ENCODE measurements at places on chromosomes 5 and 9.

GRCh38 chr9:95506678-95507463, 9.9 kb downstream of the PTCH1 start:
- no peak for DNase-seq

- no peak for DNase-seq
These were observed 1.6 kb downstream of the URM1 start for GRCh38 chr9:128372784-128373183.

GRCh38 chr5:151427258-151427657, 20.1 kb upstream of the SLC36A1 start:
- no peak for DNase-seq

GRCh38 chr9:116479967-116480366, 207.1 kb upstream of the TRIM32 start:
- DNase-seq, result no peak

DNA sequence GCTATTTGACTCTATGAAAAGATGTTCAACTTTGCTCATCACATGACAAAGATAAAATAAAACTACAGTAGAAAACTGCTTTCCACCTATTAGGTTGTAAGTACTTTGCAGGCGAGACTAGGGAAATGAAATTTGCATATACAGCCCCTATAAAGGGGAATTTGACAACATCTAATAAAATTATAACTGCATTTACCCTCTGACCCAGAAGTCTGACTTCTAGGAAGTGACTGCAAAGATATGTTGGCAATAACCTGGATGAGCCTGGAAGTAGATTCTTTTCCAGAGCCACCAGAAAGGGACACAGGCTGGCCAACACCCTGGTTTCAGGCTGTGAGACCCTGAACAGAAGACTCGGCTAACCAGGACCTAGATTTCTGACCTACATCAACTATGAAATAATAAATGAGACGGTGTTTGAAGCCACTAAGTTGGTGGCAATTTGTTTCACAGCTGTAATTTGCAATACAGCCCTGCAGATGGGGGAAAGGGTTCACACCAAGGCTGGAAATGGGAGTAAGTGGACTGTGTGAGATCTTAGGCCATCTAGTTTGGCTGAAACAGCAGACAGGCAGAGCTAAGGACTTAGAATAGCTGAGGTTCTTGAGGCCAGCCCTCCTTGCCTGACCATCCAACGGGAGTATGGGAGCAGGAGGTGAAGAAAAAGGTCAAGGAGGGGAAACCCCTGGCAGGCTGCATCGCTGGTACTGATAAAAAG, 106.6 kb downstream of the SIL1 start:
- no peak for DNase-seq

DNA sequence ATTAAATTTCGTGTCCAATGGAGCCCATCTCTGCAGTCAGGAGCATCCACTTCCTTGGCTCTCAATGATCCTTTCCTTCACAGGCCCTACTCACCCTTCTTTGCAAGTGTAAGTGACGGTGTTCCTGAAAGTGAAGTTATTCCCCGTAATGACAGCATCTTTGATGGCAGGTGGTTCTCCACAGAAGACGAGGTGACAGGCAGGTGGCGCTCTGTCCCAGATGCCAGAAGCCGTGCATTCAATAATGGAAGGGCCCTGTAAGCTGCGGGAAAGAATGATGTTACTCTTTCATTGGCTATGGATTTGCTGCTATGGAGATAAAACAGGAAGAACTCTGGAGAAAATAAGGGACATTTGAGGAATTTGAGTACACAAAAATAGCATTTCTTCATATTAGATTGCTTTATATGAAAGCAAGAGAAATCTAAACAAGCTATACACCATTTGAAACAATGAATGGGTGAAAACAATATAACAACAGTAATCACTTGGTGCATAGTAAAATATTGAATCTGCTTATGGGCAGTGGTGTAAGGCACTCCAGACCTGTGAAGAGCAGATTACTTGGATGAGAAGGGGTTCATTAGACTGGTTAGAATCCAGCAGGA, 89.9 kb upstream of the TXNDC8 start:
- DNase-seq, result no peak

DNA sequence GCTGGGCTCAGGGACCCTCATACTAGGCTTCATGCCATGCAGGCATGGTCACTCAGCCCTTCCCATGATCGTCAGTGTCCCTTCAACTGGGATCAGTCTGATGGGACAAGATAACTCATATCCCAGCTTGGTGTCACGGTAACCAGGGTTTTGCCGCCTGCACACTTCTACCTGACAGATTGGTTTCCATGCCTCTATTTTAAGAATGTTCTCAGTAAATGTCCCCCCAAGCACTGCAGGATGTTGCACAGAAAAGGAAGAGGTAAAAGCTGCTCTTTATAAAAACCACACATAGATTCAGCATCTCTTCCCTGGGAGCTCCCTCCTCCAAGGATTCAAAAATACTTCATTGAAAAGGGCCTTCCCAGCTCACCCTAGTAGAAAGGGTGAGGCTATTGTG, 56.1 kb downstream of the SLIT3 start:
- DNase-seq, result no peak

DNA sequence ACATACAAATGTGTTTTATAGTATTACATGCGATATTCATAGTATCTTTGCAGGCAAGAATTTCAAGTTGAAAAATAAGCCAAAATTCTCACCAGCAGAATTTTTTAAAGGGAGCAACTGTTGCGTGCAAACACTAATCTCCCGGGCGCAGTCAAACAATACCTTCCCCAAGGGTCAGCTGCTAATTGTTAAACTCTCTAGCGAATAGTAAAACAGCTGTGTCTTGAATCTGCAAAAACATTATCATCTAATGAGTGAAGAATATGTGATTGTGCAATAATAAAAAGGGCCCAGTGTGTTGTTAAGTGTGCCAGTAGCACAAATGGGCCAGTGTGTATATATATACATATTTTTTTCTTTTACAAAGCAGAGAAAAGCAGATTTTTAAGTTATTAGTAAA, 131.4 kb downstream of the CCDC192 start:
- DNase-seq, result no peak

DNA sequence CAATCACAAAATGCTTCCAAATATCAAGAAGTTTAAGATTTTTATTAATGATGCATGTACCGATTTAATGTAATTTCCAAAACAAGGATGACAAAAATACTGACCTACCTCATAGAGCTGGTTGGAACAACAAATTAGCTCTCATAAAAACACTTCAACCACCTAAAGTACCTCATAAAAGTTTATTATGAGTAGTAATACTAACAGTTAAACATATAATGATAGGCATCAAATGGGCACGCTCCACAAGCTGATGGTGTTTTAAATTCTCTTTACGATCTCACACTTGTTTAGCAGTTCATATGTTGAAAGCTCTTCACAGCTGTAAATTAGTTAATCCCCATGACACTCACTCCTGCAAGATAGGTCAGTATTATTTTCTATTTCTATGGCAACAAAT, 150.0 kb upstream of the KIF2A start:
- no peak for DNase-seq

DNA sequence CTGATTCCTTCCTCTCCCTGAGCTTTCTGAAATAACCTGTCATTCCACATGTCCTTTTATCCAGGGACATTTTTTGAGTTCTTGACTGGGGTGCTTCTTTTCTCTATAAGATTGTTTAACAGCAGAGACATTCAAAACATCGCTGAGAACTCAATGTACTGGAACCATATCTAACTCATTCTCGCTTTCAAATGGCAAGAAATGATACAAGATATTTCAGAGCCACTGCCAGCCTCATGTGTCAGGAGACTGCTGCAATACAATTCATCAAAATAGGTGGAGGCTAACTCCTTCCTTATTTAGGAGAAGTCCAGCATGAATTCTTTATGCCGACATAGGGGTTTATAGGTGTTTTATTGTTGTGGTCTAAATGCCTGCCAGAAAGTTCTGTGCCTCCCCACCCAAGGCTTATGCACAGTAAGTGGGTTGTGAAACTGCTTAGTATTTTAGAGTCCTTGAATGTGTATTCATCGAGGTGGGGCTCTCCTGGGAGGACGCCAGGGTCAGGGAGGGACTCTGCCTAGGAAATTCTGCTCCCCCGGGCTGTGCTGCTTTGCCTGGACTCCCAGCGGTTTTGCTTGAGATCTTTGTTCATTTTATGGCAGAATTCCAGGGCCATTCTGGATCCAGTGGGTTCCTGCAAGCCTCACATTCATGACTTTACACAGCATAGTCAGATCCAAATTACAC, 53.9 kb downstream of the ZNF474 start:
- DNase-seq, result no peak

GRCh38 chr9:112042769-112043168, 132.3 kb downstream of the SUSD1 start:
- DNase-seq, result no peak

- DNase-seq, result no peak
These were observed 207.3 kb upstream of the IER5L start for GRCh38 chr9:129385211-129385934.

DNA sequence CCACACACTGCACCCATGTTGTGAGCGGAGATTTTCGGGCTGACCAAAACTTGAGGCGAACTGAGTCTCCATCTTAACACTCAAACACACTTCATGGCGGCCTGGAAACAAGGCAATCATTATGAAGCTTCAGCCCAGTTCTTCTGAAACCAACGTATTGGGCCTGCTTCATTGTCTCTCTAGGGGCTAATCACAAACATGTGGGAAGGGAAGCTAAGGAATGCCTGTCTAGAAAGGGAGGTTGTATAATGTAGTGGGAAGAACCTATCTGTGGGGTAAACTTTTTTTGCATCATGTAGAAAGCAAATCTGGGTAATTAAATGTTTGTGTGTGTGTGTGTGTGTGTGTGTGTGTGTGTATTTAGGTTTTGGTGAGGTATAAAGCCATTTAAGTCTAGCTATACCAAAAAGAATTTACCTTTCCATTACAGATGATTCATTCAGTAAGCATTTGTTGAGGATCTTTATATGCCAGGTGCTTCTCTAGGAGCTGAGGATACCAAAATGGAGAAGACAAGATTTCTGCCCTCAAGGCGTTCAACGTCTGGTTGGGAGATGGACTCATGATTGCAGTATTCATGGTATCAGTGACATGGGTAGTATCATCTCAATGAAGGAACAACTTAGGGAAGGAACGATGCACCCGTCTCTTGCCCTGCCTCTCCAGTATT, 29.4 kb downstream of the SLC1A3 start:
- DNase-seq, result no peak

DNA sequence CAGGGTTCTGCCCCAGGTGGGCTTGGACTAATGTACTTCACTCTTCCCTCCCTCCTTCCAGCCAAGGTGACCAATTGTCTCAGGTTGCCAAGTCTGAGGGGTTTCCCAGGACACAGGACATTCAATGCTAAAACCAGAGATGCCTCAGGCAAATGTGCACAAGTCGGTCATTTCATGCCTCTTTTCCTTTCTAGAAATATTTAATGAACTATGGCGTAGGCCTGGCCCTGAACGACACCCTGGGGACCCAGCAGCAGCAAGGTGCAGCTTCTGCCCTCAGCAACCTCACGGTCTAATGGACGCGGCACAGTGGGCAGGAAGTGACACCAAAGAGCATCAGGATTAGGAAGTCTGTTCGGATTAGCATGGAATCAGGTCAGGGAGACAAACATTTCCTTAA, 148.1 kb downstream of the MTX3 start:
- DNase-seq, result no peak

GRCh38 chr9:70746316-70746715, 331.9 kb upstream of the KLF9 start:
- DNase-seq, result no peak

- DNase-seq, result no peak
These were observed 86.7 kb upstream of the ICE1 start for GRCh38 chr5:5335700-5336264.

DNA sequence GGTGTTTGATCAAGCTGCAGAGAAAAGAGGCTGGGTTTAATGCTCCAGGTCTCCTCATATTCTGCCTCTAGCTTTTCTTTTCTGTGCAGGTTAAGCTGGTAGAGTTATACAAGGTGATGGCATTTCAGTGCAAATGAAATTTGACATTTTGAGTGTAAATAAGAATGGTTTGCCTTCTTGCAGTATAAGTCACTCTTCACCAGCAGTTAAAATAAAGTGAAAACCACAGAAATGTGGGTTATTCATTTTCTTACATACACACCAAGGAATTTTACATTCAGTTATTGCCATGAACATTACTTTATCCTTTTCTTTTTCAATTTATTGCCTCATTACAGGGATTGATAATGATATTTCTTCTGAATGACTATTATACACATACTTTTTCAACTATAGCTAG, 337.5 kb upstream of the PCSK5 start:
- DNase-seq, result no peak

- no peak for DNase-seq
These were observed 189.0 kb downstream of the PALM2AKAP2 start for GRCh38 chr9:109969011-109969410.

DNA sequence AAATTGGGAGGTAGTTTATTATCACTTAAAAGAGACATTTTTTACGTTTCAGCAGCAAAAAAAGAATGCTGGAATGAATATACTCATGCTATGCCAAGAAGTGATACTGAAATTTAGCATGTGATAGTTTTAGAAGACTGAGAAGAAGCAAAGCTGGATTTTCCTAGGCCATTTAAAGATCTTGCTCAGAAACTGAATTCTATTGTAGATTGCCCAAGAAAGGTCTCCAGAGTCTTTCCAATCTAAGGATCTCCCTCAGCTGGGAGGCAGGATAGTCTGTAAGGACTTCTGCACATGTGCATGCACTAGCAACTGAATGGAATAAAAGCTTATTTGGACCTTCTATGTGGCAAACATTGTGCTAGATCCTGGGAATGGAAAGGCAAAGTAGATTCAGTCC, 334.5 kb downstream of the DTWD2 start:
- no peak for DNase-seq

DNA sequence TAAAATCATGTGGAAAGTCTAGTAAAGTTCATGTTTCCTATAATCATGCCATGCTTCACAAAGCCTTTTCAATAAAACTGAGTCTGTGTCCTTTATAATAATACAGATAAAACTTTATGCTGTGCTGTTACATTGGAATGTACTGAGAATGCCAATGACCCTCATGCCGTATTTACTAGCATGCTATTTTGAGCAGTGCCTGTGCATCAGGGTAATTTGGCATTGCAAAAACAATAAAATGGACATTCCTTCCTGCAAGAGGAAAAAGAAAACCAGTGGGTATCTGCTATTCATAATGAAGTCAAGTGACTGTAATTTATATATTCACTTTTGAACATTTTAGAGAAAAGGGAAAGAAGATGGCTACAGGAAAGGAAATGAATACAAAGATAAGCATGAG, 159.0 kb downstream of the PBX3 start:
- DNase-seq, result no peak

DNA sequence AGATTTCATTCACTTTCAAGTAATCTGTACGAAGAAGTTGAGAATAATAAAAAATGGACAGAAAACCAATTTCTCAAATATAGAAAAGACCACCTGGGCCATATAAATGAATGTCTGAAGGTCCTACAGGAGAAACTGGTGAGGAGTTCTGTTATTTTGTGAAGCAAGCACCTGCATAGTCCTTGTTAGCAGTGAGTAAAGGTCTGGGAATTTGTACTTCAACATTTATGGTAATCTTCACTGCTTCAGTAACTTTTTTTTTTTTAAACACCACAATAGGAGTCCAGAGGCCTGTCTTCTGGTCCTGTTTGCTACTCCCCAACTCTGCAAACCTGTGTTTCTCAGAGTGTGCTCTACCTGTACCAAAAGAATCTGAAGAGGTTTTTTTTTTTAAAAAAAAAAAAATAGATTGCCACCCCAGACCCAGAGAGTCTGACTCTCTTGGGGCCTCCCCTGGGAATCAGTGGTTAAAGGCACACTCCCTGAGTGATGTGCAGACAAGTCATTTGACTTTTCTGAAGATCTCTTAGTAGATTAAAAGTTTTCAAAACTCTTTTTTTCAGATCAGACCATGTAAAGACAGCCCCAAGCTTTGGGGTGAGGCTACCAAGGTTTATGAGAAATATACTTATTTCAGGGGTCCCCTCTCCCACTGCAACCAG, 55.5 kb downstream of the FAM81B start:
- DNase-seq, result no peak
